COLO829 (cell line): ENCODE measurements at places on chromosomes 13 and 19.

DNA sequence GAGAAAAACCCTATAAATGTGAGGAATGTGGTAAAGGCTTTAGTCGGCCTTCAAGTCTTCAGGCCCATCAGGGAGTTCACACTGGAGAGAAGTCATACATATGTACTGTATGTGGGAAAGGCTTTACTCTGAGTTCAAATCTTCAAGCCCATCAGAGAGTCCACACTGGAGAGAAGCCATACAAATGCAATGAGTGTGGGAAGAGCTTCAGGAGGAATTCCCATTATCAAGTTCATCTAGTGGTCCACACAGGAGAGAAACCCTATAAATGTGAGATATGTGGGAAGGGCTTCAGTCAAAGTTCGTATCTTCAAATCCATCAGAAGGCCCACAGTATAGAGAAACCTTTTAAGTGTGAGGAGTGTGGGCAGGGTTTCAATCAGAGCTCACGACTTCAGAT, 11.7 kb downstream of the ZNF226 start:
- DNase-seq = no peak

- DNase-seq = no peak
Measured at GRCh38 chr13:95749545-95749944, 72.6 kb downstream of the DNAJC3 start.

GRCh38 chr13:79663977-79664636, 183.2 kb downstream of the NDFIP2 start:
- no peak for DNase-seq

DNA sequence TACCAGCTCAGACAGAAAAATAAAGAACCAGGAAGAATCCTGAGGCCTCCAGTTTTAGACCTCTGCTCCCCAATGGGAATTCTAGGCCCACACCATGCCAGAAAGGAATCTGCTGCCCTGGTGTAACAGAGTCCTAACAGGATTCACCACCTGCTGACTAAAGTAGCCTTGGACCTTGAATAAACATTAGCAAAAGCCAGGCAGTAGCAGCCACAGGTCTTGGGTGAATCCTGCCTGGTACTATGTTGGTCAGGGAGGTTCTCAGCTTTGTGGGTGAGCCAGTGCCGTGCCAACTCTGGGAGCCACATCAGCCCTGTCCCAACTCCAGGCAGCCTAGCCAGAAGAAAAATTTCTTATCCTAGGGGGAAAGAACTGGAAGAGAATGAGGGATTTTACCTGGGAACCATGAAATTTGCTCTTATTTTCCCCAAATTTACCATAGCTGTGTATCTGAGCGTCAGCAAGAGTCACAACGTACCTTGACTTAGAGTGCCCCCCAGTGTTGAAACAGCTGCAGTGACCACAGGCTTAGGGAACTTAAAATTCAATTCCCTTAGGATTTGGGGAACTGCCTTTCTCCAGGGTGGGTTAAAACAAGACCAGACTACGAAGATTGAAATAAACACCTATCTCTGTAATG, 1895.6 kb upstream of the PRR20A start:
- DNase-seq = no peak

GRCh38 chr19:38596057-38596981, 21.4 kb downstream of the MAP4K1 start:
- DNase-seq = peak; percentile 38

GRCh38 chr19:50794074-50794875, 4.1 kb downstream of the ACP4 start:
- DNase-seq = no peak

- no peak for DNase-seq
Measured at GRCh38 chr19:1324806-1325567, 39.3 kb downstream of the EFNA2 start.

DNA sequence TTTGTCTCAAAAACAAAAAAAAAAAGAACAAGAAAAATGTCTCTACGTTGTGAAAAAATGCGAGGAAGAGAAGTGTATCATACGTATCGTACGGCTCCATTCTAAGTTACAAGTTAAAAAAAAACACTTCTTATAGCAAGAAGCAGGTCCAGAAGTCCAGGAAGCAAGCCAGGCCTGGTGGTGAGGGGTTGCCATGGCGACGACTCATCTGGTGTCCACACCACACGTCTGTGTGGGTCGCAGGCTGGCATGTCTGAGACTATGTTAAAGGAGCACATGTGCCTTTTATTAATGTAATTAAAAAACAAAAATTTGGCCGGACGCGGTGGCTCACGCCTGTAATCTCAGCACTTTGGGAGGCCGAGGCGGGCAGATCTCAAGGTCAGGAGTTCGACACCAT, 5.9 kb downstream of the MED16 start:
- DNase-seq = no peak

GRCh38 chr13:51002736-51003135, 93.1 kb downstream of the RNASEH2B start:
- DNase-seq = no peak

DNA sequence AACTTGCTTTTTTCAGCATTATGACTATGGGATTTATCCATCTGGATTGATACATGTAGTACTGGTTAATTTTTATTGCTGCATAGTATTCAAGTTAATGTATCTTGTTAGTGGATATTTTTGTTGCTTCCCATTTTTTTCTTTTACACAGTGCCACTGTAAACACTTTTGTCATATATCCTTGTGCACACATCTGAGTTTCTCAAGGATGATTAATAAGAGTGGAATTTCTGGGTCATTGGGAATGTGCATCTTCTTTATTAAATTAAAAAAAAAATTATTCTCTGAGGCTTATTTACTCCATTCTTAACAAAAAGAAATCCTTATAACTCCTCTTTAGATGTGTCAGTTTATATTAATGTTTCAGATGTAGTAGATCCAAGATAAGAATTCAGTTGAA, 27.3 kb downstream of the B3GLCT start:
- DNase-seq = no peak

GRCh38 chr13:48184260-48184659, 48.7 kb upstream of the ITM2B start:
- no peak for DNase-seq

DNA sequence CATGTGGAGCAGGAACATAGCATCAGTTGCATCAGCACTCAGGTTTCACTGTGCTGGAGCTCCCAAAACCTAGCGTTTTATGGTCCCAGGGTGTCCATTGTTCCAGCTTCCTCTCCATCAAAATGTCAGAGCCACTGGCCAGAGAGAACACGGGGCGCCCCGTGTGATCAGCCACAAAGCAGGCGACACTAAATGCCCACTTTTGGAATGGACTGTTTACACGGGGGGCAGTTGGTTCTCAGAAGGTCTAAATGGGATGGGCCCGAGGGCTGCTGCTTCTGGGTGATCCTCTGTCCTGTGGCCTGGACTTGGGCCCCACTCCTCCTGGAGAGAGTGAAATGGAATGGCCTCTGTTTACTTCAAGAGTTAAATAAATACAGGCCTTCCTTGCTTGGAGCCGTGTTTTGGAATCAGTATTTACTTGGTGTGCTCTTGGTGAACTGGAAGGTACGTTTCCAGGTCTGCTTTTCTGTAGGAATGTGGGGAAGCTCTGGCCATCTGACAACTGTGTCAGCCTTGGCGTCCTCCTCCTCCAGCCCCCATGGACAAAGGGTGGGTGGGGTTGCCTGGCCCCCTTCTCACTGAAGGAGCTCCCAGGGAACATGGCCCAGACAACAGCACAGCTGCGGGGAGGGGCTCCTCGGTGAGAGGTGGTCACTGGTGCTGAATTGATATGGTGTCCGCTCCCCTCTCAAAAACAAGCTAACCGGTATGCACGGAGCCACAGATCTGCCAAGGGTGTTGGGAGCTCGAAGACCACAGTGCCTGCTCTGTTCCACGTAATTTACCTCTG, 16.1 kb upstream of the MCF2L start:
- no peak for DNase-seq

DNA sequence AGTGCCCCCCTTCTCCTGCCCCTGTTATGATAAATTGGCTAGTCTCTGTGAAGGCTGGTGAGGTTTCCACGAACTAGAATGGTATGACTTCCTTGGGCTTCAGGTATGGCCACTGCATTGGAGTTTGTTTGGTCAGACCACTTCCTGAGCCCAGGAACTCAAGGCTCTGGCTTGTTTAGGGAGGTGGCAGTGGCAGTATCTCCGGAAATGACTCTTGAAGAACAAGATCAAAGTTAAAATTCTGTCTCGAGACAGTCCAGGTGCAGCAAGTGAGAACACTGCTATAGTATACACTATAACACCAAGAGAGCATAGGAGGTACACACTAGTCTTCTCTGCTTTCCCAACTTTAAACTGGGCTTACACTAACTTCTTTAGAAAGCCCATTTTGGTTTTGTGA, 309.1 kb downstream of the KLF12 start:
- DNase-seq = no peak

- no peak for DNase-seq
Measured at GRCh38 chr19:4414144-4414799, 11.8 kb downstream of the CHAF1A start.

DNA sequence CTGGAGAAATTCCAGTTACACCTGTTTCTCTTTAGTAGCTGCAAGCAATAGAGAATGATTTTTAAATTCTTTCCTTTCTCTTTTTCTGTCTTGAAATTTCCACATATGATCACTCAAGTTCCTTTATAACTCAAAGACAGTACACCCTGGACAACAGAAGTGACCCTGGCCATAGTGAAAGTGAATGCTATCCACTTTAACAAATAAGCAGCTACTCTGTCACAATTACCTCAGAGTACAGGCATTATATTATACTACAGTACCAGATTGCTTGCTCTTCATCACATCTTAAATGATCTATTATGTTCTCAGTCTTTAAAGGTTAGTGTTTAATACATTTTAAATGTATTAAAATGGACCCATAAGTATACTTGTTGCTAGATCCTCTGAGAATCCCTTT, 136.2 kb downstream of the KLF12 start:
- DNase-seq = no peak

- no peak for DNase-seq
Measured at GRCh38 chr13:75792526-75793187, 156.5 kb downstream of the LMO7 start.

DNA sequence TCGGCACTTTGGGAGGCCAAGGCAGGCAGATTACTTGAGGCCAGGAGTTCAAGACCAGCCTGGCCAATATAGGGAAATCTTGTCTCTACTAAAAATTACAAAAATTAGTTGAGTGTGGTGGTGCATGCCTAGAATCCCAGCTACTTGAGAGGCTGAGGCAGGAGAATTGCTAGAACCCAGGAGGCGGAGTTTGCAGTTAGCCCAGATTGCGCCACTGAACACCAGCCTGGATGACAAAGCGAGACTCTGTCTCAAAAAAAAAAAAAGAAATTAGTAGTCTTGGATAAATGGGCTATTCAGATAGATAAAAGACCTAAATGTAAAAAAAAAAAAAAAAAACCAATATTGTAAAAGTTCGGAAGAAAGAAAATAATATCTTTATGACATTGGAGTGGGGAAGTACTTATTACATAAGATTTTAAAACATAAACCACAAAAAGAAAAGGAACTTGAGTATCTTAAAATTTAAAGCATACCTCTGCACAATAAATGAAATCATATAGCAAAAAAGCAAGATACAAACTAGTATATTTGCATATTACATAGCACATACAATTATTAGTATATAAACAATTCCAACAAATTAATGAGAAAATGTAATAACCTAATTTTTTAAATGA, 26.7 kb upstream of the RNASEH2B start:
- DNase-seq = no peak

DNA sequence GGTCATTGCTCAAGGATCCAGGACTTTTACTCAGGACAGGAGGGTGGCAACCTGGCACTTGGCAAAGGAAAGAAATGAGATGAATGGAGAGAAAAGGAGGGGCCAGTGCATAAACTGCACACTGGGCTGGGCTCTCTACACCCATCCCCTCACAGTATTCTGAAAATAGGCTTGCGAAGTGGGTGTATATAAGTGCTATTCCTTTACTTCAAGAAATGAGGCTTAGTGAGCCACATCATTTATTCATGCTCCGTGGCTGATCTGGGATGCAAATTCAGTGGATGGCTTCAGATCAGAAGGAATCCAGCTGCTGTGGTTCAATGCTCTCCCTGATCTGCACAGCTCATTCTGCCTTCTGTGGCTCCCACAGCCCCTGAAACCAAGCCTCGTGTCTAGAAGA, 297.7 kb downstream of the UQCRFS1 start:
- DNase-seq = no peak

- DNase-seq = no peak
Measured at GRCh38 chr19:757811-758668, 7.1 kb downstream of the MISP start.

GRCh38 chr13:34546344-34547250, 395.5 kb upstream of the NBEA start:
- DNase-seq = no peak

DNA sequence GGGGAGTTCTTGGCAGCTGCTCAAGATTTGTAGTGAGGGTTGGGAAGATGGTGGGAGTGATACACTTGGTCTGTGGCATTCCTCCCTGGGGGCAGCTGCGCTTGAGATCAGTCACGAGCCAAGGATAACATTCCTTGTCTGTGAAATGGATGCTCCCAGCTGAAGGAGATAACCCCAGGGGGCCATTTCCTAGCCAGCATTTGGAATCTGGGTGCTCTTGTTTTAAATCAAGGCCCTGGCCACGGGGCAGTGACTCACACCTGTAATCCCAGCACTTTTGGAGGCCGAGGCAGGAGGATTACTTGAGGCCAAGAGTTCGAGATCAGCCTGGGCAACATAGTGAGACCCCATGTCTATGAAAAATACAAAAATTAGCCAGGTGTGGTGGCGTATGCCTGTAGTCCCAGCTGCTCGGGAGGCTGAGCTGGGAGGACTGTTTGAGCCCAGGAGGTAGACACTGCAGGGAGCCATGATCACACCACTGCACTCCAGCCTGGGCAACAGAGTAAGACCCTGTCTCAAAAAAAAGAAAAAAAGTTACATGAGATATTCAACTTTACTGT, 4.6 kb downstream of the PKN1 start:
- no peak for DNase-seq

DNA sequence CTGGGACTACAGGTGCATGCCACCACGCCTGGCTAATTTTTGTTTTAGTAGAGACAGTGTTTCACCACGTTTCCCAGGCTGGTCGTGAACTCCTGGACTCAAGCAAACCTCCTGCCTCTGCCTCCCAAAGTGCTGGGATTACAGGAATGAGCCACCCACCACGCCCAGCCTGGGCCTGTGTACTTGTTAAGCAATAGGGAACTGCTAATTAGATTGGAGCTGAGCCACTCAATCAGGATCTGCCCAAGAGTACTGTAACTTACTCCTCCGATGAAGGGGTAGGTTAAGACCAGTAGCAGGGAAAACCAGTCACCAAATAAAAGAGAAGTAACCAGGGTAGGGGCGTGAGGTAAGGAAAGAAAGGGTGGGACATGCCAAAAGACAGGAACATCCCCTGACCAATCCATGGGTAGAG, 2.3 kb downstream of the DDX39A start:
- DNase-seq = no peak

DNA sequence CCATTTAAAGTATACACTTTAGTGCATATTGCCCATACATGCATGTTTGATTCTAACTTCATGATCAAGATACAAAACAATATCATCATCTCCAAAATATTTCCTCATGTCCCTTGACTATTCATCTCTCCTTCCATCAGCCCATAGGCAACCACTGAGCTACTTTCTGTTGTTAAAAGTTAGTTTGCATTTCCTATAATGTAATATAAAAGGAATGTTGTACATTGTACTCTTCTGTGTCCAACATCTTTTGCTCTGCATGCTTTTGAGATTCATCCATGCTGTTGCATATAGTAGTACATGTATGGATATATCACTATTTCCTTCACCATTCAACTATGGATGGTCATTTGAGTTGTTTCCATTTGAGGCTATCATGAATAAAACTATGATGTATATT, 74.7 kb downstream of the ITGBL1 start:
- no peak for DNase-seq

- DNase-seq = no peak
Measured at GRCh38 chr19:1103132-1103707, 574 bp upstream of the GPX4 start.
